ENCODE measurements at places on chromosomes 2 and 18.
A peak's percentile ranks its signal among the peaks of the same experiment; 100 is the strongest.

- DNase-seq = no peak
Observed at GRCh38 chr2:38602136-38602731, 494 bp downstream of the HNRNPLL start.

DNA sequence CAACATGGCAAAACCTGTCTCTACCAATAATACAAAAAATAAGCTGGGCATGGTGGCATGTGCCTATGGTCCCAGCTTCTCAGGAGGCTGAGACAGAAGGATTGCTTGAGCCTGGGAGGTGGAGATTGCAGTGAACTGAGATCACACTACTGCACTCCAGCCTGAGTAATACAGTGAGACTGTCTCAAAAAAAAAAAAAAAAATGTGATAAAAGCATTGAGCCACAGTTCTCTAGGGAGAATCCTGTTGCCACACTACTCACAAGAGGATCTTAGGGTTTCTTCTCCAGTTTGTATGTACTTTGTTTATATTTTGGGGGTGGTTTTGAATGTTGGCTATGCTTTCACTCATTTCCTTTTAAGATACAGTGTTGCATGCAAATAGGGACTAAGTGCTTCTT, 62.0 kb downstream of the TMEM185B start:
- DNase-seq = no peak

GRCh38 chr2:118498943-118499342, 348.5 kb downstream of the EN1 start:
- no peak for DNase-seq

DNA sequence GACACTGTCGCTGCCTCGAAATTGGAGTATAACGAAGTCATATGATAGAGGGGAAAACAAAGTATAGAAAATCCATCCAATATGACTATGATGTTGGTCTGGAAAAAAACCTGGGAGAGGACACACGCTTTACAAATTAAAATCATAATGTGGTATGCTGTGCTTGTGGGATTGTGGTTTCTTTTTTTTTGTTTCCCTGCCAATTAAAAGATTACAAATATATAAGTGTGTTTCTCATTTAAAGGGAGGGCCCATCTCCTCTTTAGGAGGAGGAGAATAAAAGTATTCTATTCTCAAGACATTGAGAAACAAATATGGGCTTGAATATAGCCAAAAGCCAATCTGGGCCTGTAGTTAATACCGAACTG, 86.6 kb downstream of the EPHA4 start:
- DNase-seq = no peak

GRCh38 chr2:190979906-190980629, 33.9 kb downstream of the STAT1 start:
- DNase-seq = no peak

DNA sequence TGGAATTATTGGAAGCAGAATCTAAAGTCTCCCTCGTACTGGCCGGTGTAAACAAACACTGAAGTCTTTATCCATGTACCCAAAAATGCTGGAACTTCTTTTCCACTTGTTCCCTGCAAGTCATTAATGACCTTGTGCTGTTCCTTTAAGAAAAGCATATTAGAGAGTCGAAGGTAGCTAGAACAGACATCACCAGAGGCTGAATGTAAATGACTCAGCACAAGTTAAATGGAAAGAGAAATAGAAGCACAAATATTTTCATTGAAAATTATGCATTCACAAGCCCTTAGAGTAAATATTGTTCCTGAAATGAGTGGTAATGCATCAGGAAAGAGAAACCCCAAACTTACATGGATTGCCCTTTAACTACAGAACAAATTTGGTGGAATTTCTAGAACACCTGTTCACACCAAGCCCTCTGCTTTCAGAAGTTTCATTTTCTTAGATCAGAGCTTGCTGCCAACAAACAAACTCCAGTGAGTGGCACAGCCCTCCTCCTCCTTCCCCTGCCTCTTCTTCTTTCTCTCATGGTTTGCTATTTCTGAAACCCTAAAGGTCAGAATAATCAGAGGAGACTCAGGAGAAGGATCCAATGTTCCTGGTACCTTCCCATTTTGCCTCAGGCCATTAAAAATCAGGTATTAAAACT, 264.3 kb downstream of the TXNL1 start:
- peak; percentile 9 for DNase-seq

DNA sequence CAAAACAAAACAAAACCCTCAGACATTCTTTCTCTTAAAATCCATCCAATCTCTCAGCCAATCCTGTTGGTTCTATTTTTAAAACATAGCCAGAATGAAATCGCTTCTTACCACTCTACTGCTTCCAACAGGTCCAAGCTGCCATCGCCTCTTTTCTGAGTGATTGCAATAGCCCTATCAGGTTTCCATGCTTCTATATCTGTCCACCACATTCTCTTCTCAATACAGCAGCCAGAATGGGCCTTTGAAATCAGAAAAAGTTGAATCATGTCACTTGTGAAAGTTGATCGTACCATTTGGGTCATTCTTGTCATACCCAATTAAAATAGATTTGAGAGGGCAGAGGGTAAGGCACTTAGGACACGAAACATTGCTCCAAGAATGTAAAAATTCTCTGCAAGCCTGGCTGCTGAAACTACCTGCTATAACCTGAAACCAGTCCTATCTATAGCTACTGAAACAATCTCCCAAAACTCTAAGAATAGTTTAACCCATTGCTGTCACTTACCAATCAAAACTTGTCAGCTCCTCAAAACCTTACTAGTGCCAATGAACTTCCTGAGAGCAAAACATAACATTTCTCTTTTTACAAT, 3.3 kb upstream of the MTLN start:
- DNase-seq = no peak

DNA sequence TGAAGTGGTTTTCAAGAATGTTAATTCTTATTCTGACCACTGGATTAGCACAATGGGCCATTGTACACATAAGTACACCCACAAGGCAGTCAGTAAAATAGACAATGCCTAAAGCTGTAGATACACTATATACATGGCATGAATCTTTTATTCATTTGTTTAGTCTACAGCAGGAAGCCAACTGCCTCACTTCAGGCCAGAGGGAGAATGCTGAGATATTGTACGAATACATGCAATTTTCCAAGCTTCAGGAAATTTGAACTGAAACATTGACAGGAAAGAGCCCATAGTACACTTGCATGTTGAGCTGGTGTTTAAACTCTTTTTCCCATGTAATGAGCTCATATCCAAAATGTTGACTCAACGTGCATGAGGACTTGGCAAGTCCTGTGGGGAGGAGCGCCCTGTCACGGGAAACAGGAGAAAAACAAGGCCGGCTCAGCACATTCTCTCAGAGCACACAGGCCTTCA, 111.6 kb upstream of the CYP1B1 start:
- DNase-seq = no peak

- DNase-seq = no peak
Observed at GRCh38 chr2:112694182-112694581, 26.6 kb upstream of the NT5DC4 start.

DNA sequence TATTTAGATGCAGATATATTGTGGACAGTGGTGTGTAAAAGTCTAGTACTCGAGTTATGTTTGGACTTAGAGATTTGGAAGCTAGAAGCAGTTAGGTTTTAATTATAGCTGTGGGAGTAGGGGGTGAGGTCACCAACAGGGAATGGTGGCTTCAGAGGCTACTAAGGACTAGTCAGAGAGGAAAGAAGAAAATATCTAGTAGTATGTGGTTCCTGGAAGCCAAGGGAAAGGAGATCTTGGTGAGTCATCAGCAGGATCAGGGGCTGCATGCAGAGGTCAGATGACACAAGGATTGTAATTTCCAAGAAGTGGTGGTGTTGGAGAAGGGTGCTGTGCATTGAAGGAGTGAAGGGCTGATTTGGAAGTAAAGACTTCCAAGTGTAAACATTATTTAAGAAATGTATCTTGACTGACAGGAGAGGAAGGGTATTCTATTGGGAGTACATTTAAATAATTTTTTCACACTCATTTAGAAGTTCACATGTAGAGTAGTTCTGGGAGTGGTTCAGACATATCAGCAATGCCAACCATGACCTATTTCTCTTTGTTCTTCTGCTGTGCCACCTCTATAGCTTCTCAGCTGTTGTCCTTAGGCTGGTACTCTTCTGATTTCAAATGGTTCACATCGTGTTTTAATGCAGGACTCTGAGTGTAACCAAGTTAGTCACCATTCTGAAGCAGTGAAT, 59.1 kb downstream of the ACSL3 start:
- no peak for DNase-seq

DNA sequence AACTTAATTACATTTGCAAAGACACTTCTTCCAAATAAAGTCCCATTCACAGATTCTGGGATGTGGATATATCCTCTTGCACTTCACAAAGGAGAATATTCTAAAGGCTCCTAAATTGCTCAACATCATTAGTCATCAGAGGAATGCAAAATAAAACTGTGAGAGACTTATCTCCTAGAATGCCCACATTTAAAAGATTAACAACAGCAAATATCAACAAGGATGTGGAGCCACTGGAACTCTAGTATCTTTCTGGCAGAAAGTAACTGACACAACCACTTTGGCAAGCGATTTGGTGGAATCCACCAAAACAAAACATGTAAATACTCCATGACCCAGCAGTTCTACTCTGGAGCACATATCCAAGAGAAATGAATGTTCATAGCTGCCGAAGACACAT, 4.6 kb downstream of the NEU2 start:
- DNase-seq = no peak

GRCh38 chr2:97997784-97998392, 2.1 kb upstream of the TMEM131 start:
- no peak for DNase-seq

DNA sequence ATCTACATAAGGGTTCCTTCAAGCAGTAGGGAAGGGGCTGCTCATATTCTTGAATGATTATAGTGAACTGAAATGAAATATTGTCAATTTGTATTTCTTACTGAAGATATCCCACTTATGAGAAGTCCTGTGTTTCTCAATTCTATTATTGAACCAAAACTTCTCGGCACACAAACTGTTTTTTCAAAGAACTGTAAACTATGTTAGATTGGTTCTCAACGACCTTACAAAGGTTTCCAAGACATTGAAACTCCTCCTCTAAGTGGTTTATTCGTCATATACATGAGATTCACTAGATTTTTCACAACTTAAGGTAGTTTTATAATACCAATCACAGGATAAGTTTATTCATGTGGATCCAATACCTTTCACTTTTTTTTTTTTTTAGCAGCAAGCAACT, 1.4 kb downstream of the CCL20 start:
- DNase-seq = no peak

DNA sequence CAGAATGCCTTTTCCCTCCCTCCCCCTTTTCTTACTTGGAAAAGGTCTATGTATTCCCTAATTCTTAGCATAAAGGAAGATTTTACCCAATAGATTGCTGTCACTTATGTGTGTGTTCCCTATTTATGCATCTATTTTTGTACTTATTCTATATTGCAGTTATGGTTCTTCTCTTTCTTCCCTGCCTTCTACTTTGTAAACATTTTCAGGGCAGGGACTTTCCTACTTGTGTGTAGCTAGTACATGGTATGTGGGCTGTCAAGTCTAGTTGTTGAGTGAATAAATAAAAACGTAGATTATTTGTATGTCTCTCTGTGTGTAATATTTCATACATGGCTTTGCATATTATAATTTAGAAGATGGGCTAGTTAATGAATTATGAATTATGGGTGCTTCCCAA, 45.3 kb downstream of the PSMD14 start:
- no peak for DNase-seq

DNA sequence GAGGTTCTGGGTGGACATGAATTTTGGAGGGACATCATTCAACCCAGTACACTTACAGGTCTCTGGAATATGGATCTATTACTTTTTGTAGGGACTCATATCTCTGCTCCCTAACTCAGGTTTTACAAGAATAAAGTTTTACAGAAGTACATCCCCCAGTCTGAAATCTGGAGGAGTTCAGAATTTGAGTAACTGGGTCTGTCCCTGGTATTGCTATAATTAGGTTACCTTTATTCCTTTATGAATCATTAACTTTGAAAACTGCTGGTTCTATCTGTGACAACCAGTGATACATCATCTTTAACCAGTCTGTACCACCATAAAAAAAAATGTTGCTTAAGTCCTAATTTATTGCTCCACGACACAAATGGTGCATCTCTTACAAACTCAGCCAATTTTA, 59.9 kb downstream of the INSIG2 start:
- no peak for DNase-seq

- DNase-seq = no peak
Observed at GRCh38 chr2:32798829-32799228, 147.9 kb upstream of the LTBP1 start.

DNA sequence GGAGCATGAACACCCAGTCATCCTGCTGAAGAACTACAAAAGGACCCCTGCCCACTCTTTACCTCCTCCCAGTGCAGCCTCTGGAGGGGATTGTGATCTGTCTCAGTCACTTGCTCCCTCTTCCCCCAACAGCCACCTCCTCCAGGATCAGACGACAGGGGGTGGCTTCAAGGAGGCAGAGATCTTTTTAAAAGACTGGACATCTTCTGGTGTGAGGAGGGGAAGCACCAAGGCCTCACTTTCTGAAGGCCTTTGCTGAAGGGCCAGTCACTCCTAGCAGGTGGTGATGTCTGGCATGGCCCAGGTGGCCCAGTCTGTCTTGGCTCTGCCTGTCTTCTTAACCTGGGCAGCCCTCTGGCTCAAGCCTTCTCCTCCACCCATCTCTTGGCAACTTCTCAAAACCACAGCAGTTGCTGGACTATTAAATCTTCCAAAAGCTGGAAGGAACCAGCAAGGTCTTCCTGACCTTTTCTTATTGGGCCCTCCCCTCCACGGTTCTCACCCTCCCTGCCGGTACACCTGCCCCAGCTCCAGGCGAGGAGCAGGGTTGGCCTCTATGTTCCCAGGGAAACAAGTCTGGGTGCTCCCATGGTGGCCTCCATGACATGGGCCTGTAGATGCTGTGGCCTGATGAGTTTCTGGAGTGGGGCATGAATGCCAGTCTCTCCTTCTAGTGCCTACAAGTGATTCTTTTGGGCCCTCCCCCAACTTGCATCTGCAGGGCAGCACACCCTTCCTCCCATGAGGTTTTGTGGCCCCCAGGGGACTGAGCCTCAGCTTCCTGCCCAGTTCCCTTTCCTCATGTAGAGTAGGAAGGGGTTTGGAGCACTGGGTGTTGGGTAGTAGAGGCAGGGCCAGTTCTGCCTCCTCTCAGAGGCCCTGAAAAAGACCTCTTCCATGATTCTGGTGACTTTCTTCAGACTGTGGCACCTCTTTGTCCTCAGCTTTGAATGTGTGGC, 5.0 kb upstream of the ATP6V1B1 start:
- DNase-seq = peak; percentile 22

GRCh38 chr2:233882353-233882752, 14.2 kb upstream of the MSL3B start:
- no peak for DNase-seq

- no peak for DNase-seq
Observed at GRCh38 chr2:68569604-68570003, 73.8 kb upstream of the PROKR1 start.

DNA sequence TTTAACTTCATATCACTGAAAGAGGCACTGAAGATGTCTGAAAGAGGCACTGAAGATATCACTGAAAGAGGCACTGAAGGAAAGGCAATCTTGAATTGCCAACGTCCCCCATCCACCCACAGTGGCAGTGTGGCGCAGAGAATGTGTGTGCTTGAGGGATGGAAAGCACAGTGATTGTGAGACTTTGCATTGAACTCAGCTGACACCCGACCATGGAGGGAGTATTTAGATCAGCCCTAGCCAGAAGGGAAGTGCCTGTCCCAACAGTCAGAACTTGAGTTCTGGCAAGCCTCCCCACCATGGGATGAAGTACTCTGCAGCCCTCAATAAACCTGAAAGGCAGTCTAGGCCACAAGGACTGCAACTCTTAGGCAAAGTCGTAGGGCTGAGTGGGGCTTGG, 33.8 kb downstream of the MAP4K3 start:
- no peak for DNase-seq

Data from LoVo (cell line).